ENCODE measurements at places on chromosomes 13 and 19. TPM values are rescaled to one million over a fixed set of nuclear protein-coding genes. Genes with fewer than 3 reads are reported as not detected.

- no peak for DNase-seq
Observed at GRCh38 chr13:74987124-74987690, 494.8 kb downstream of the TBC1D4 start.

DNA sequence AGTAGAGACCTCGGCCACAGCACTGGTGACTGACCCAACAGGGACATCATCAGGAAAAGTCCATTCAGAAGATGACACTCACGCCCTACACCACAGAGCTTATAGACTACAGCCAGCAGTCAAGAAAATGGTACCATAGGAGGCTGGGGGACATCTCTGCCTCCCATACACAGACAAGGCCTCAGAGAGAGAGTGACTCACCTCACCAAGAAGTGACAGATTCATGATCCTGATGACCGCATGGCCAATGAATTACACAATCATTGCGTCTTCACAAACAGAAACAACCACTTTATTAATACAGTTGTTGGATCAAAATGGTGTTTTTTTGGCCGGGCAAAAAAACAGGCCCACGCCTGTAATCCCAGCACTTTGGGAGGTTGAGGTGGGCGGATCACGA is 260.8 kb upstream of the TSHZ3 start:
- no peak for DNase-seq

Gene YJEFN3
- 6.0 TPM for total RNA-seq

Gene TTC9B
- not detected for total RNA-seq

GRCh38 chr19:13090511-13091231 is 12.0 kb downstream of the LYL1 start:
- DNase-seq = no peak

Gene GGACT
- 9.2 TPM for total RNA-seq

- peak; percentile 43 for DNase-seq
Observed at GRCh38 chr19:51327066-51328001, 14.6 kb downstream of the VSIG10L start.

Gene SBK2
- not detected for total RNA-seq

DNA sequence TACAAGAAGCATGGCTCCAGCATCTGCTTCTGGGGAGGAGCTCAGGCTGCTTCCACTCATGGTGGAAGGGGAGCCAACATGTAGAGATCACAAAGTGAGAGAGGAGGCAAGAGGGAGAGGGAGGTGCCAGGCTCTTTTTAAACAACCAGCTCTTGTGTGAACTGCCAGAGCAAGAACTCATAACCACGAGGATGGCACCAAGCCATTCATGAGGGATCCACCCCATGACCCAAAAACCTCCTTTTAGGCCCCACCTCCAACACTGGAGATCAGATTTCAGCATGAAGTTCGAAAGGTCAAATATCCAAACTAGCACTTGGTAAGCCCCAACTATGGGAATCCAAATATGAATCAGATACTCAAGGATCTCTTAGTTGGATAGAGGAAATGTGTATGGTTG is 131.2 kb downstream of the RXFP2 start:
- DNase-seq = no peak

DNA sequence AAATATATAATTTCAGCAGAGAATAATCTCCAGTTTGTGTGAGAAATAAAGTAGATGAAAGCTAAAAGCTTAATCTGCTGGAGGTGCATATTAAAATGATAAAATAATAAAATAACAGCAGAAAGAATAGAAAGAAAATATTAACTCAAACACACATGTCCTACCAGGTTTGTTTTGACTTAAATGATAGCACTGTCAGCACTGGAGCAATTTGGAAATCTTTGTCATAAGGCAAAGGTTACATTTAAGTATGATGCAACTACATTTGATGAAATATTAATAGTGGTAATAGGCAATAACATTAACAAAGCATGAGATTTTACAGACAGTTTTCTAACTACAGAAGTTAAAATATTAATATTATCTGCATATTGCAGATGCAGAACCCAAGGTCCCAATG is 2380.1 kb downstream of the PCDH9 start:
- no peak for DNase-seq

Gene SELENOV
- not detected for total RNA-seq

Gene ZIC5
- total RNA-seq = not detected

Gene CFAP97D2
- total RNA-seq = not detected

GRCh38 chr19:12806242-12807081 is at the start of gene RNASEH2A:
Gene RNASEH2A (plus strand): TSS chr19:12806584. CDS start chr19:12806674, 90 bp downstream.
- DNase-seq = peak; percentile 92

DNA sequence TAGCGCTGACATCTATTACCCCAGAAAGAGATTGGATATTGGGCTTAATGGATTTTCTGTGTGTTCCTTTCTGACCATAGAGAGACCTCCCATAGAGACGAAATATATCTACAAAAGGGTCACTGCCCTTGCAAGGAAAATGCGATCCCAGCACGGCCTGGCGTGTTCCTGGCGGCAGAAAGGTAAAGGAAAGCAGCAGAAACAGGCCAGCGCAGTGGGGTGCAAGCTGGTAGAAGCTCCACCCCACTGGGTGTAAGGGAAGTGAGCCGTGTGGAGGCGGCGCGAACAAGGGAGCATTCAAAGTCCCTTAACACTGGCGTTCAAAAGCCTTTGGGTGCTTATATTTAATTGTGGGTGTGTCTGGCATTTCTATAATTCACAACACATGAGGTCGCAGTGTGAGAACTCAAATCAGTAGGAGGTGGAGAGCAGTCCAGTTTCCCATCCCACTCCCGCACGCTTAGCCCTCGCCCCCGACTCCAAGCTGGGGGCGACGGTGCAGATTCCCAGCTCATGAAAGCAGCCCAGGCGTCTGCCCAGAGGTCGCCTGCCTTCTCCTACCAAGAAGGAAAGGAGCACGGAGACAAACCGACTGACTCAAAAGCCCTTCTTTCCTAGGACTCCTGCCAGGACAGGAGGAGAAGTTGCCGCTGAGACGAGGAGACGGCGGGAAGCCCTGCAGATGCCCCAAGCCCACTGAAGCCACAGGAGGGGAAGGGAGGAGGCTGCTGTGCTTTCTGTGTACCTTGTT is 478.4 kb downstream of the FOXO1 start:
- no peak for DNase-seq

GRCh38 chr19:29501816-29502580 is 23.8 kb upstream of the VSTM2B start:
- no peak for DNase-seq

- no peak for DNase-seq
Observed at GRCh38 chr19:13872695-13873389, 4.1 kb upstream of the NANOS3 start.

All from transverse colon (tissue), 4 donors.